ENCODE measurements at places on chromosomes 11 and 22.

DNA sequence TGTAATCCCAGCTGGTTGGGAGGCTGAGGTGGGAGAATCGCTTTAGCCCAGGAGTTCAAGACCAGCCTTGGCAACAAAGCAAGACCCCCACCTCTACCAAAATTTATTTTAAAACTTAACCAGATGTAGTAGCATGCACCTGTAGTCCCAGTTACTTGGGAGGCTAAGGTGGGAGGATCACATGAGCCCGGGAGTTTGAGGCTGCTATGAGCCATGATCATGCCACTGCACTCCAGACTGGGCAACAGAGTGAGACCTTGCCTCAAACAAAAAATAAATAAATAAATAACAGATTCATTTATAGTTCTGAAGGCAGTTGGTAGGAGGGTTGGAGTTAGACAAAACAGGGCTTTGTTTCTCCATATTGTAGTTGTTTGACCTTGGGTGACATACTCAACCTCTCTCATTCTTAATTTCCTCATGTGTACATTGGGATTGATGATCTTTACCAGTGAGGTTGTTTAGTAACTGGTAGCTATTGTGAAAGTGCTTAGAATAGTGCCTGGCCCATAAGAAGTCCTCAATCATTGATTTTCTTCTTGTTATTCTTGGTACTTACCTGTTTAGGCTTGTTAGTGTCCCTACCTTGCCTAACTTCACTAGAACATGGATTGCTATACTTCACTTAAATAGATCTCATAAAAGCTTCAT lies 79.1 kb downstream of the EMSY start:
- no peak for DNase-seq

GRCh38 chr22:24086310-24086709 lies 75.2 kb downstream of the CABIN1 start:
- DNase-seq, result no peak

- DNase-seq, result no peak
Observed at GRCh38 chr11:118697346-118697745, 17.9 kb upstream of the TREH start.

GRCh38 chr11:58330861-58331260 lies 28.0 kb downstream of the OR5B17 start:
- peak; percentile 23 for DNase-seq

DNA sequence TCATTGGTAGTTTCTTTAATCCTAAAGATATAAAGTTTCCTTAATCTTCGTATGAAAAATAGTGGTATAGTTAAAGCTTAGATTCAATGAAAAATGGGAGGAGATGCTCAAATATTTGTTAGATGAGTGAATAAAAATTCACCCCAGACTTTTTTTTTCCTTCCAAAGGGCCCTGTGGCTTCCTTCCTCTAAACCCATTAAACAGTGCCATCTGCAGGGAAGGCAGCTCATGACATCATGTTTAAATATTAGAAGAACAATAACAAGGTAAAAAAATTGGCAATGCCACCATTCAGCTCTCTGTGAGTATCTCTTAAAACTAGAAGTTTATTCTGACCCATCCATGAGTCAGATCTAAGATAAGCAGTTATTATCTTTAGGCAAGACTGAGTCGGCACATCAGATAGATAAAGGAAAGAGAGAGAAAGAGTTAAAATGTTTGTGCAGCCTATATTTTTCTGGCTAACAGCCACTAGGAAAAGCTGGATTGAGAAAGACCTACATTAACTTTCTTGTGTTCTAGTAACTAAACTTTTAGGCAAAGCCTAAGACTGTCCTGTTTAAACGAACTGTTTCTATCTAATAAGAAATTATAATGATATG lies 19.1 kb upstream of the OOSP1 start:
- DNase-seq, result peak; percentile 9
